ENCODE measurements at places on chromosomes 7 and 10.

GRCh38 chr10:13681095-13681494 lies 94.3 kb downstream of the PRPF18 start:
- DNase-seq = no peak

GRCh38 chr7:118467381-118467780 lies 242.9 kb downstream of the ANKRD7 start:
- no peak for DNase-seq

DNA sequence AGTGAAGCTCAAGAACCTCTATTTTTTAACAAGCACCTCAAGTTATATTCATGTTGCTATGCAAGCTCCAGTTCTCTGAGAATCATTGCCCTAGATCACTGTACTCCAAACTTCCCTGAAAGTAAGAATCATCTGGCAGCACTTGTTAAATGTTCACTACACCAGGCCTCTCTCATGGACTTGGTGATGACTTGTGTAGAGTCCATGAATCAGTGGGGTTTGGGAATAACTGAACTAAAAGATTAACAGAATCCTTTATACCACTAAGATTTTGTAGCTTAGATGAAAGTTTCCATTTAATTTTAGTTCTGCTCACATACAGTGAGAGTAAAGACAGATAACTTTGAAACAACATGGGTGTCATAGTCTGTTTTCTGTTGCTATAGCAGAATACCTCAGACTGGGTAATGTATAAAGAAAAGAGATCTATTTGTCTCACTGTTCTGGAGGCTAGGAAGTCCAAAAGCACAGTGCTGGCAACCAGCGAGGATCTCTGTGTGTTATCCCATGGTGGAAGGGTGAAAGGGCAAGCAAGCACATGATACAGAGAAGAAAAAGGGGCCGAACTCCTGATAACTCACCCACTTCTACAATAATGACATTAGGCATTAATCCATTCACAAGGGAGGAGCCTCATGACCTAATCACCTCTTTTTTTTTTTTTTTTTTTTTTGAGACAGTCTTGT lies 27.9 kb upstream of the AOAH start:
- DNase-seq = no peak

DNA sequence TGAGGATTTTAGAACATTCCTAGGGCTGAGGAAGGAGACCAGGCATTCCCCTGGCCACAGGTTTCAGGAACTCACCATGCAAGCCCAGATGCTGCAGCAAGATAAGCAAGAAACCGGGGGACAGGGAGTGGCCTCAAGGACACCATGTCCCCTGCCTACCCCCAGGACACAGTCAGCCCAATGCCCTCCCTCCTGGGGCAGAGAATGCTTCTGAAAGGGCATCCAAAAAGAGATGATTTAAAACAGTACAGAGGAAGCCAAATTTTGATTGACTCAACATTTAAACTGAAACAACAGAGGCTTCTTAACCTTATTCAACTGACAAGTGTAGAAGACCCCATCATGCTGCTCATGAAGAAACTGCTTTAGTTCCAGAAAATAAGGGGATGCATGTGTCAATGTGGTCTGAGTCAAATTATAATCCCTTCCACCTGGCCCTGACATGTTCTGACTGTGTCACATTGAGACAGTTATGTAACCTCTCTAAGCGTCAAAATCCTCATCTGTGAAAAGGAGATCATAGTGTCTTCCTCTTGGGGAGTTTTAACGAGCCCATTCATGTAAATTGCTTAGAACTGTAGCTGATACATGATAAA lies 60.0 kb downstream of the ICA1 start:
- DNase-seq = peak; percentile 72

- no peak for DNase-seq
Measured at GRCh38 chr7:128164955-128165670, 76.0 kb upstream of the LEP start.

- DNase-seq = no peak
Measured at GRCh38 chr7:70313271-70313670, 715.0 kb downstream of the AUTS2 start.

- no peak for DNase-seq
Measured at GRCh38 chr7:50866343-50867033, 83.8 kb upstream of the GRB10 start.

DNA sequence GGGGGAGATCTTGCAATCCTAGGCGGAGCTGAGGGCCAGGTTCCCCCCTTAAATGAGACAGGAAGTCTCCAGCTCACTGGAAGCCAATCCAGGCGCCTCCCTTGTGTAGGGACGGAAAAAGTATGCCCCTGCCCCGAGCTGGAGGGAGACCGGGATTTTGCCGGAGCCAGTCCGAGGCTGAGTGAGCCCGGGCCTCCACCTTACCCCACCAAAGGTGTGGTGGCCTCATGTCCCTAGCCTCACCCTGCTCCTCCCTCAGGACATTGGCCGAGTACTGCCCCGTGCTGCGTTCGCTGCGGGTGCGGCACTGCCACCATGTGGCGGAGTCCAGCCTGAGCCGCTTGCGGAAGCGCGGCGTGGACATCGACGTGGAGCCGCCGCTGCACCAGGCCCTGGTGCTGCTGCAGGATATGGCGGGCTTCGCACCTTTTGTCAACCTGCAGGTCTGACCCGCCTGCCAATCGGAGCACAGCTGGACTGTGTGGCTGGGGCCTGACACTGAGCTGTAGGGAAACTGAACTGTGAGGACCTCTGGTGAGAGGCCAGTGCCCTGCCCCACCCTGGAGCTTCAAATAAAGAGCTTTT lies 2.0 kb downstream of the FBXL15 start:
- peak; percentile 89 for DNase-seq

- no peak for DNase-seq
Measured at GRCh38 chr7:154986200-154986945, 16.6 kb downstream of the PAXIP1 start.

DNA sequence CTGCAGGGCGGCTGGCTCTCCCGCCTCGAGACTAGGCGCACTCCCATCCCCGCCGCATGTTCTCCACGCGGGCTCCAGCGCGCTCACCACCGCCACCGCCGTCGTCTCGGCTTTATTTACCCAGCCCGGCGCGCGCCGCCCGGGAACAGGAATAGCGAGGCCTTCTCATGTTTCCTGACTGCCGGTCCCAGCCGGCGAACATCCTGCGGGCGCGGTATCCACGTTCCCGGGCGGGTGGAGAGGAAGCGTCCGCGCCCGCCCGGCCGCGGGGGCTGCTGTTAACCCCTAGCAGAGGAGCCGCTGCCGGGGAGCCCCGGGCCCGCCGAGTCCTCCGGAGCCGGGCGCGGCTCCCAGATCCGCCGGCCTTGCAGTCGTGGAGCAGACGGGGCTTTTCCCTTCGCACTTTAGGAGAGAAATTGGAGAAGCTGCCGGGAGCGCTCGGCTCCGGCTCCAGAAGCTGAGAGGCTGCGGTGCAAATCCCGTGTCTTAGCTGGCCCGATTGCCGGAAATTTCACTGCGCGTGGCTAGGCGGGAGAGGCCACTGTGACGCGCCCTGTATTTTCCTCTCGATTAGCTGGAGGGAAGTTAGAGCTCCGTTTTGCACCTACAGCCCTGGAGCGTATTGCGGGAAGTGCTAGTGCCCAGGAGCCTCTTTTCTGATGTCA lies at the start of gene MKX:
Gene MKX (minus strand): TSS at position 88 of the 665 bp plus-strand sequence. CDS start 2,404 bp downstream, outside the sequence.
- peak; percentile 56 for DNase-seq

GRCh38 chr10:112384141-112384540 lies 10.2 kb downstream of the ACSL5 start:
- DNase-seq = no peak

DNA sequence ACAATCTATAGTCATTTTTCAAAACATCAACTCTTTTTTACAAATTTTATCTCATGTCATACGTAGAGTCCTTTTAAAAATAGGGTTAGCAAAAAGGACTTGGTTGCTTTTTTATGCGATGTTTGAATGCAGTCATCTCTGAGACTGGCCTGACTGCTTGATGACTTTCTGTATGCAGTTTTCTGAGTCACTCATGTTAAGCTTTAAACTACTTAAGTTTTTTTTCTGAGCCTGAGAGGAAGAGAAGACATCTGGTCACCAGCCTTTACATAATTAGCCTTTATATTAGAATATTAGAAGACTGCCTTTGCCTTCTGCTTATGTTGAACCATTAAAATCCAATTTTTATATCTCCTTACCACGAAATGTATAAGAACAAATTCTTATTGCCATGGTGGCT lies 834.4 kb upstream of the MBL2 start:
- DNase-seq = no peak

- DNase-seq = no peak
Measured at GRCh38 chr10:44016589-44017482, 368.1 kb downstream of the CXCL12 start.

- no peak for DNase-seq
Measured at GRCh38 chr7:158498443-158499081, 89.1 kb downstream of the PTPRN2 start.

DNA sequence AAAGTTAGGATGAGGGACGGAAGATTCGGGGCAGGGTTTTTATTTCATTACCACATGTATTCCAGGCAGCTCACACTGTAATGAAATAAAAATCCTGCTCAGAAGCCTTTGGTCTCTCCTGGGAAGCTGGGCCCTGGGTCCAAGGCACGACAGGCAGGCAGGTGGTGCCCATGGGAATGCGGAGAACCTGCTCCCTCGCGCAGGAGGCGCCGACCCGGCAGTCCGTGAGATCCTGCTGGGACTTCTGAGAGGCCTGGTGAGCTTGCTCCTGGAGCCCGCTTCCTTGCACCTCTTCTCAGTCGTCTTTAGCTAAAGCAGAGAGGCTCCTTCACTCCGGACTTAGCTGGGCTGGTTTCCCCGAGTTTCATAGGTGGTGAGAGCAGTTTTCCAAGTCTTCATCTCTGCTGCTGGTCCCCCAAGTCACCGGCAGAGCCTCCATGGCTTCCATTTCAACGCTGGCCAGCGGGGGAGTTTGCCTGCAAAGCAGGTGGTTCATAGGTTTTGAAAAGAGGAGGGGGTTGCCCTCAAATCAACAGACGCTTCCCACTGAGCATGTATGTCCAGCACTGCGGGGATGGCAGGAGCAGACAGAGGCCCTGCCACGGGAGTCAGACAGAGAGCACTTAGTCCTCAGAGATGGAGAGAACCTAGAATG lies 24.5 kb downstream of the IL15RA start:
- no peak for DNase-seq

- no peak for DNase-seq
Measured at GRCh38 chr7:25117226-25118047, 7.6 kb downstream of the CYCS start.

DNA sequence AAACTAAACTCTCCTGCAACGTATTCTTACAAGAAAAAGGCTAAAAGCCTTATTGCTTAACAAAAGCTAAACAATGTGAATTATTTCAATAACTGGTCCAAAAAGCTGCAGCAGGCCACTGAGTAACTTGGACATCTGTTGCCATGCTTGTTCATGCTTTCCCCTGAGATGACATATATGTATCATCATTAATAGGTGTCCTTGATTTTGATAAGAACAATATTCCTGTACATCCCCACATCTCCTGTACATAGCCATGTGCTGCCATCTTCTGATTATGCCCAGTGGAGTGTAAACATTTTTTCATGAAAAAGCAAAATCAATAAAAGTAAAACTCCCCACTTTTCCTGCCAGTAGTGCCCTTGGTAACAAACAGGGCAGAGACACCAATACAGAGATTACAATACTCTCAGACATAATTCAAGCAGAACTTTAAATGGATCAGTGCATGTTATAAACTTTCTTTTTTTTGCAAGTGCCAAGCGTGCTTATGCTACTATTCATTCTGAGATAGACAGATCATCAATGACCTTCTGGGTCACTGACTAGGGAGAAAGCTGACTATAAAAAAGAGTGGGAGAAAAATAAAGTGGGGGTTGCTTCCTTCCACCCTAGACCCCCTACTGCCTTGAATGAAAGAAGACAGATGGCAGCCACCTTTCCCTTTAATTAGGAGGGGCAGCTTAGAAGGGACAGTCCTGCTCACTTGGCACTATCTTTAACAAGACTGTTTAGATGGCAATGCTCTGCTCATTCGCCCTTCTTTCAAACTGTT lies 205.5 kb upstream of the KLF14 start:
- DNase-seq = no peak

GRCh38 chr10:69866688-69867461 lies 65.2 kb downstream of the COL13A1 start:
- DNase-seq = no peak
